Activated gamma-delta T cell (primary cell): ENCODE measurements at places on chromosomes 2 and 18.

DNA sequence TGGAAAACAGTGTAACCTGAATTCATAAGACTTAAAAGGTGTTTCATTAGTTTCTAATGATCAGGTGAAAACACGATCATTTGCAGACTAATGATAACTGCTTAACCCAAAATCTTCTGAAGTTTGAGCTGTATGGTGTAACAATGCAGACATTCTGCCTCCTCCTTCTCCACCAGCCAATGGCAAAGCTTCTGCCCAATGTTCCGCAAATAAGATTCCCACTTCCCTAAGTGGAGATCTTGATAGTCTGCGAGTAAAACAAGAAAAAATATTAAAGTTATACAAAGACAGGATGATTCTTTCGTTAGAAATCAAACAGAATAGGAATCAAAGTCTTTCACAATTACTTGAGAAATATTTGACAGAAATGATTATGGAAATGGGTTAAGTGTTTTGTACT is 8.1 kb downstream of the C2orf42 start:
- DNase-seq = no peak

GRCh38 chr2:37645362-37645761 is 26.1 kb downstream of the CDC42EP3 start:
- no peak for DNase-seq

DNA sequence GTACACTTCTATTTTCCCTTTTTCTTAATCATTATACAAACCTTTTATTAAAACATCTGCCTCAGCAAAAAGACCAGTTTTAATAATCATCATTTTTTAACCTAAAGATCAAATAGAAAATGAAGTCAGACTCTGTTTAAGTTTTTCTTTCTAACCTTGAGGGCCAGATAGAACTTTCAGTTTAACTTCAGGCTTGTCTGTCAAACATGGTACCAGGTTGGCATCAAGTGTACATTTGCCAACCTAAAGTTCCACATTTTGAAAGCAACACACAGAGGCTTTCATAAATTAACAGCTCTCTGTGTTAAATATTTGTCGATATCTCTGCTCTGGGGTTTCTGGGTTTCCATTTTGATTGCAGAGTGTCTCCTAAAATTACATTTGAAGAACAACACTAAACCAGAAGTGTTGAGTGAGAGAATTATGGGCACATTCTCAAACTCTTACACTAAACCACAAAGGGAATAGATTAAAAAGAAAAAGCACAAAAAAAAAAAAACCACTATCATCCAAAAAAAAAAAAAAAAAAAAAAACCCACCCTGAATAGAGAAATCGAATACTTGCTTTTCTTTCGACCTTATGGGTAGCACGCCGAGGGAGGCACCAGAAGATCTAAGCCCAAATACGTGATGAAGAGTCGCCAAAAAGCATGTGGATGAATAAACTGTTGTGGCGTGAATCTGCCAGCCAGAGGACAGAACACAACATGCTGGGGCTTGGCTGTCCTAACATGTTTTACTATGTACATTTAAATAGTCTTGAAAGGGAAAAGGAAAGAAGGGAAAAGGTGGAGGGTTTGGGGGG is 166.2 kb downstream of the TCF4 start:
- DNase-seq = no peak

- no peak for DNase-seq
Observed at GRCh38 chr2:182372661-182373060, 54.2 kb downstream of the PDE1A start.

- no peak for DNase-seq
Observed at GRCh38 chr2:59986511-59986910, 566.9 kb downstream of the BCL11A start.

- no peak for DNase-seq
Observed at GRCh38 chr2:134610871-134611270, 107.9 kb downstream of the TMEM163 start.

GRCh38 chr2:66633631-66634030 is 198.7 kb downstream of the MEIS1 start:
- no peak for DNase-seq
